ENCODE measurements at places on chromosomes 11 and 22. TPM values are rescaled to one million over a fixed set of nuclear protein-coding genes. Genes with fewer than 3 reads are reported as not detected.

DNA sequence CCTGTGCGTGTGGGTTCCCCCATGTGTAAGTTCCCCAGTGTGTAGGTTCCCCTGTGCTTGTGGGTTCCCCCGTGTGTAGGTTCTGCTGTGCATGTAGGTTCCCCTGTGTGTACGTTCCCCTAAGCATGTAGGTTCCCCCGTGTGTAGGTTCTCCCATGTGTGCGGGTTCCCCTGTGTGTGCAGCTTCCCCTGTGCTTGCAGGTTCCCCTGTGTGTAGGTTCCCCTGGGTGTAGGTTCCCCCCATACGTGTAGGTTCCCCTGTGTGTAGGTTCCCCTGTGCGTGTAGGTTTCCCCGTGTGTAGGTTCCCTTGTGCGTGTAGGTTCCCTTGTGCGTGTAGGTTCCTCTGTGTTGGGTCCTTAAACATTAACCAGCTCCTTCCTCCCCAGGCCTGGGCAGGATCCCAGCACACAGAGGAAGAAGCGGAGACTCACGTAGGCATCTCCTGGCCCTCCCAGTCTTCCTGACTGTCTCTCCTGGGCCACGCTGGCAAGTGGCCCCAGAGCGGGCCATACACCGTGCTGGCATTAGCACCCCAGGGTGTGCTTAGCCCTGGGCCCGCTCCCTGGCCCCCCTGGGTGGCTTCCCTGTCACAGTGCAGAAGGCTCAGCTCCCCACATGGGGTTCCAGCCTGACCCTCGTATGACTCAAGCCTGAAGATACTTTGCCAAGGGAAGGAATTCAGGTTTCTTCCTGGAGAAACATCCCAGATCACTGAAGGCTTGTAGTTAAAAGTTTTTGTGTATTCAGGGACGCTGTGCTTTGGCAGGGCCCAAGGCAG lies 2.8 kb upstream of the GRAMD4 start:
- H3K4me1 ChIP-seq, result no peaks in the 10 kb centered on the region
- no peak overlapping the region for H3K4me3 ChIP-seq
- no peaks in the 10 kb centered on the region for H3K27me3 ChIP-seq
- H3K36me3 ChIP-seq, result no peaks in the 10 kb centered on the region

DNA sequence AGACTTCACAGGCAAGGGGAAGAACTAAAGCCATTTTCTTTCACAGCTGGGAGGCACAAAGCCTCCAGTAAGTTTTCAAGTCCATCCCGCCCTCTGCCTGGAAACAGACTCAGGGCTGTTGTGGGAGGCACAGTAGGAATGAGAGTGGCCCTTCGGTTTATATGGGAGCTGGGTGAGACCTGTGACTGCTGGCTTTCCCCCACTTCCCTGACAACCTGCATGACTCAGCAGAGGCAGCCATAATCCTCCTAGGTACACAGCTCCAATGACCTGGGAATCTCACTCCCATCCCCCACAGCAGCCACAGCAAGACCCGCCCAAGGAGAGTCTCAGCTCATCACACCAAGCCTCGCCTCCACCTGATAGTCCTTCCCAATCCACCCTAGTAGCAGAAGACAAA lies 12.1 kb upstream of the TMEM45B start:
- H3K36me3 ChIP-seq, result no peaks in the 10 kb centered on the region
- H3K4me1 ChIP-seq, result no peaks in the 10 kb centered on the region

The THY1 gene
- 3.5 TPM for total RNA-seq

DNA sequence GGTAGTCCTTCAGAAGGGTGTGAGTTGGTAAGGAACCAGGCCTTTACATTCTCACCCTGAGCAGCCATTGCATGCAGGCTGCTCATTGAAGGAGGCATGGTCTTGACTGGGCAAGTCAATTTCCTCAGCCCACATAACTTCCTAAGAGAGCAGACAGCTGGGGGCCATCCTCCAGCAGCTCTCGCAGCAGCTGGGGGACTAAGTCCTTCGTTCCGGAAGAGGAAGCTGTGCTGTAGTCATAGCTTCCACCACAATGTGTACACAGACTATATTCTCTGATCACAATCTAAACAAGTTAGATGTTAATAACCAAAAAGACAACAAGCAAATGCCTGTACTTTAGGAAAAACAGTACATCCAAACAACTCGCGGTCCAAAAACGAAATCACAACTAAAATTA lies 30.1 kb upstream of the MPPED1 start:
- no peak for DNase-seq
- no peaks in the 10 kb centered on the region for H3K36me3 ChIP-seq
- H3K4me1 ChIP-seq, result no peaks in the 10 kb centered on the region

GRCh38 chr11:14974515-14975251 lies 2.5 kb upstream of the CALCA start:
- H3K4me1 ChIP-seq, result no peaks in the 10 kb centered on the region
- no peak for DNase-seq
- H3K36me3 ChIP-seq, result no peaks in the 10 kb centered on the region
- peaks cover 10% of the 10 kb centered on the region for H3K27me3 ChIP-seq
